ENCODE measurements at places on chromosomes 6 and 20.

DNA sequence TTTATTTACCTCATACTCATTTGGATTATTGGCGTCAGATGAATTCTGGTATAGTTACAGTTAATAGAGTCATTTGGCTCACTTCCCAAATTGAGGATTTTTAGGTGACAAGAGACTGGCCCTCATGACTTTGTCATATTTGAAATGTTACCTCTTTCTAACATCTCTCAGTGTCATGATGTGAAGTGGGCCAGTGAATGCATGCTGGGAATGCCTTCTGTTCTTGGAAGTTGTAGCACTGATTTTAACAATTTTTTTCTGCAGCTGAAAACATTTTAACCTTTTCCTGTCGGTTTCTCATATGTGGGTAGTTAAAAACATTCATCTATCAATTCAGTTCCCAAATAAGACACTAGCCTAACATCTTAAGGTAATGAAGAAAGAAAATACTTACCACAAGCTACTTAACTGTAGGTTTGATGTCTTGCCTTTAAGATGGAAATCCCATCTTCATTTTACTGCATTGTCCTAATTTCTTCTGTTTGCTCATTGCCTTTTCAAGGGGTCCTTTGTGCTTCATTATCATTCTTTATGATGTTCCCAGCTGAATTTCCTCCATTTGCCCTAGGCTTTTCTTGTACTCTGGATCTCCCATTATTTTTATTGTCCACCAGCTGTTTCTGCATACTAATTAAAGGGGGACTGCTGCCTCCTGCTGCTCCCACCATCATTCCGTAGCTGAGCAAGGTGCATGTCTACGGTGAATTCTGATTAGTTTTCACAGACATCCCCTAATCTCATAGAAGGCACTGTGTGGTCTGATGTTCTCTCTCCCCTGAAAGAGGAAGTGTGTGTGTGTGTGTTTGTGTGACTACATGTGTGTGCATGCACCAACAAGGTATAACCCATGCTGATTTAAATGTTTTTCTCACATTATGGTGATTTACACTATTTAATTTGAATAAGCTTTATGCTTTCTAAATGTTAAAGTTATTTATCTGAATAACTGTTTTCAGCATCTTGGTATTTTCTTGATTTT is 109.5 kb downstream of the B3GAT2 start:
- no peak for DNase-seq

DNA sequence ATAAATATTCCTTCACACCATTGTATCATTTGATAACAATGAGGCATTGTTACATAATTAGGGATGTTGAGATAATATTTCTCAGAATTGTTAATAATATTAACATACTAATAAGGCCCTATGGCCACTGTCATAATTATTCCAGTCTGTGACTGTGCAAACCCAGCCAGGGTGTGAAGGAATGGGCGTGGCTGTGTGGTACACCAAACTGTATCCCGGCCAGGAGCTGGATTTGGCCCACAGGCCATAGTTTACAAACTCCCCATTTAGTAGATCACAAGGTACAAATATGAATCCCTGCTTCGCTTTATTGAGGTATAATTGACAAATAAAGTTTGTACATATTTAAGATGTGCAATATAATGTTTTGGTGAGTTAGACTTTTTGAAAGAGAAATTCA is 894.7 kb downstream of the C6orf118 start:
- DNase-seq = no peak

DNA sequence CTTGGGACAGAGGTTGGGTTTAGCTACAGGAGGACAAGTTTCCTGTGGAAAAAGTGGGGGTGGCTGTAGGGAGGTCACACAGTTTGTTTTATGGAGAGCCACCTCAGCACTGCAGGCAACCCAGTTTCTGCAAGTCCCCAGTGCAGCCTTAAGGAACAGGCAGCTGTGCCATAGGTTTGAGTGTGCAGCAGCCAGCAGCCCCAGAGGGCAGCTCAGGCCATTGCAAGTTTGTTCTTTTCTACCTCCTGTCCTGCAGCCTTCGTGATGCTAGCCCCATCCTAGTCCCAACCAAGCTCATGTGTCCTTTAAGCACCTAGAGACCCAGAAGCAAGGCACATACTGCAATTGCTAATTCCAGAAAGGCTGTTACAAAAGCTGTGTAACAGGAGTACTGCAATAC is 58.8 kb downstream of the ZBTB9 start:
- no peak for DNase-seq

- DNase-seq = no peak
These were observed 13.5 kb upstream of the RAB5IF start for GRCh38 chr20:36591854-36592641.

- no peak for DNase-seq
These were observed 5.3 kb upstream of the CPNE5 start for GRCh38 chr6:36844232-36845170.

DNA sequence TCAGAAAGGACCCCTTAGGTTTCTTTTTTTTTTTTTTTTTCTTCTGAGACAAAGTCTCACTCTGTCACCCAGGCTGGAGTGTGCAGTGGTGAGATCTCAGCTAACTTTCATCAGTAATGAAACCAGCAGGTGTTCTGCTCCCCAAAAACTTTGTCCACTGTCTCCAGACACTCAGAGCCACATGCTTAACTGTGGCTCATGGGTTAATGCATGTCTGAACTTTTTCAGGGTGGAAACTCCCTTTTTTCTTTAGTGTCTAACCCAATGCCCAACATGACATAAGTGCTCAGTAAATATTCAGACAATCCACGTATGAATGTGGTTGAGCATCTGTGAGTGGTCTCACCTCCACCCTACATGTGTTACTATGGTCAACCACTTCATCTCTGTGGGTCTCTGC is 45.4 kb downstream of the MYB start:
- DNase-seq = no peak

DNA sequence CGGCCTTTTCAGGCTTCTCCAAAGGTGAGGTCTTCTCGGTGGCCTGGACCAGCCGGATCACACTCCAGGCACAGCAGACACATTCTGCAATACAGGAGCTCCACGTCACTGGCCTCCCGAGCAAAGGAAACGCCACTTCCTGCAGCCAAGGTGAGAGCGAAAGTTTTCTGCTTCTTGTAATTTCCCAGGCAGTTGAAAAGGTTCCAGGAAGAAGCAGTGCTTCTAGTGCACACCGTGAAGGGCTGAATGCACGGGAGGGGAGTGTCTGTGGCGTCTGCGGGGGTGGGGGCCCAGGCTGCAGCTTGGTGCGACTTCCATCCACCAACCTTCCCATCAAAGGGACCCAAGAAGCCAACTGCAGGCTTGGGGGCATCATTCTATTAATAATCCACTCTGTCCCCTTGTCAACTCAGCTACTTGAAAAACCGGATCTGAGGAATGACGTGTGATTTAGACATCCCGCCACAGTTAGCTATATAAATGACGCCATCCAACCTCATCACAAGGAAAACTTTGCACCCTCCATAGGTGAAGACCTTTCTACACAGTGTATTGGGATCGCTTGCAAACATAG is 61.1 kb downstream of the NFATC2 start:
- no peak for DNase-seq

- DNase-seq = no peak
These were observed 110.4 kb upstream of the ARMC2 start for GRCh38 chr6:108737594-108738546.

DNA sequence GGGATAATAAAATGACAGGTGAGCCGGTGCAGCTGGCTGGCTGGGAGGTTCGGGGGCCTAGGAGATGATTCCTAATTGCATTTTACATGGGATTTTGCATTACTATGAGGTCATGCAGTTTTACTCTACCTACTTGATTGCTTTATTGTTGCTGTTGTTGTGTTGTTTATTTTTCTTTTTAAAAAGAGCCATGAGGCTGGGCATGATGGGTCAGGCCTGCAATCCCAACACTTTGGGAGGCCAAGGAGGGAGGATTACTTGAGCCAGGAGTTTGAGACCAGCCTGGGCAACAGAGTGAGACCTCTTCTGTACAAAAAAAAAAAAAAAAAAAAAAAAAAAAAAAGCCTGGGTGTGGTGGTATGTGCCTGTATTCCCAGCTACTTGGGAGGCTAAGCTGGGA is 104.8 kb downstream of the GJA1 start:
- no peak for DNase-seq

DNA sequence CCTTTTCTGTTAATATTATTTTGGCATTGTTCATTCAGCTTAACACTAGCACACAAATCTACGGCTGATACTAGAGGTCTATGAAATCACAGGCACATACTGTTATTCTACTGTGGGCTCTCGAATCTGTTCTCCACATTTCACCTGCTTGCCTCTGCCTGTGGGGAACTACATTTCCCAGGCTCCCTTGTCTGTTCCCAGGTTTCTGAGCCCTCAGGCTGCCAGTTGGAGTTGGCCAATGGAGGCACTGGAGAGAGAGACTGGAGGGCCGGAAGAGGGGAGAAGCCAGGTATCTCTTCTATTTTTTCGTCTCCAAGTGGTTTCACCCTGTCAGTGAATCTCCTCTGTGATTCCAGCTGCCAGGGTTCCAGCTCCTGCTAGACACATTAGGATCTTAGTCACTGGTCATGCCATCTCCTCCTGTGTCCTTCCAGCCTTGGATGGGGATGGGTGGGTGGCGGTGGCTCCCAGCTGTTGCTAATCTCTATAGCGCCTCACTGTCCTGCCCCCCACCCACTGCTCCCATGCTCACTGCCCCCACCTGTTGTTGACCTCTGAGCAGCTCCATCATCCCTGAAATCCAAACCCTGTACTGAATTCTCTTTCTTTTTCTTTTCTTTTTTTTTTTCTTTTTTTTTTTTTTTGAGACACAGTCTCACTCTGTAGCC is 188.2 kb downstream of the LRFN2 start:
- no peak for DNase-seq
